ENCODE measurements at places on chromosomes 2 and 18.

DNA sequence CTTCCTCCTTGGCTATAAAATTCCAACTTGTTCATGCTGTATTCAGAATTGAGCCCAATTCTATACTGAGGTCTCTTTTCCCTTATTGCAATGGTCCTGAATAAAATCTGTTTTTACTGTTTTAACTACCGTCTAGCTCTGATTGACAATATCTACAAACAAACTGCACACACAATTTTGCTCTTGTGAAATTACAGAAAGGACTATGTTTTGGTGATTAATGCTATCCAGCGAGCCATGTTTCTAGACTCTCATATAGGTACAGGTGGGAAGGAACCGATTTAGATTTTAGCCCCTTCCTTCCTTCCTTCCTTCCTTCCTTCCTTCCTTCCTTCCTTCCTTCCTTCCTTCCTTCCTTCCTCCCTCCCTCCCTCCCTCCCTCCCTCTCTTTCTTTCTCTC, 254.4 kb downstream of the SLC4A3 start:
- no peak for DNase-seq

DNA sequence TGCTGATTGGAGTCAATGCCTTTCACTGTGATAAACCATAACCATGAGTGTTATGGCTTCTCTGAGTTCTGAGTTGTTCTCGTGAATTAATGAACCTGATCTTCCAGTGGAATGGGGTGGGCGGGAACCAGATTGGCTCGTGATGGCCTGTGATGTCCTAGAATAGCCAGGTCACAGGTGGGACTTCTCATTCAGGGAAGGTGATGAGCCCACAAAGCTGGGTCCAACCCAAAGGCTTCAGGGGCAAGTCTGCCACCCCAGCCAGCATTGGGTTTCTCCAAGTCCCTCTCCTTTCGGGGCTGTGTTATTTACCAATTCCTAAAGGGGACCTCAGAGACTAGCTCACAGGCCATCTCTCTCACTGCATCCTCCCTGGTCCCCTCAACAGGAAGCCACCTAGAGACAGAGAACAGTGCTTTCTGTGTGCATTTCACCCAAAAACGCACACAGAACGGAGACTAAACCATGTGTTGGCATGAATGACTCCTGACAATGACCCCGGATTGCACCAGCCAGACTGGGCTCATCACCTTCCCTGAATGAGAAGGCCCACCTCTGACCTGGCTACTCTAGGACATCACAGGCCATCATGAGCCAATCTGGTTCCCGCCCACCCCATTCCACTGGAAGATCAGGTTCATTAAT, 85.5 kb downstream of the MALT1 start:
- DNase-seq = no peak

- DNase-seq = no peak
These were observed 22.9 kb upstream of the ASB1 start for GRCh38 chr2:238403632-238404405.

- no peak for DNase-seq
These were observed 185.9 kb upstream of the NRP2 start for GRCh38 chr2:205496370-205496769.

DNA sequence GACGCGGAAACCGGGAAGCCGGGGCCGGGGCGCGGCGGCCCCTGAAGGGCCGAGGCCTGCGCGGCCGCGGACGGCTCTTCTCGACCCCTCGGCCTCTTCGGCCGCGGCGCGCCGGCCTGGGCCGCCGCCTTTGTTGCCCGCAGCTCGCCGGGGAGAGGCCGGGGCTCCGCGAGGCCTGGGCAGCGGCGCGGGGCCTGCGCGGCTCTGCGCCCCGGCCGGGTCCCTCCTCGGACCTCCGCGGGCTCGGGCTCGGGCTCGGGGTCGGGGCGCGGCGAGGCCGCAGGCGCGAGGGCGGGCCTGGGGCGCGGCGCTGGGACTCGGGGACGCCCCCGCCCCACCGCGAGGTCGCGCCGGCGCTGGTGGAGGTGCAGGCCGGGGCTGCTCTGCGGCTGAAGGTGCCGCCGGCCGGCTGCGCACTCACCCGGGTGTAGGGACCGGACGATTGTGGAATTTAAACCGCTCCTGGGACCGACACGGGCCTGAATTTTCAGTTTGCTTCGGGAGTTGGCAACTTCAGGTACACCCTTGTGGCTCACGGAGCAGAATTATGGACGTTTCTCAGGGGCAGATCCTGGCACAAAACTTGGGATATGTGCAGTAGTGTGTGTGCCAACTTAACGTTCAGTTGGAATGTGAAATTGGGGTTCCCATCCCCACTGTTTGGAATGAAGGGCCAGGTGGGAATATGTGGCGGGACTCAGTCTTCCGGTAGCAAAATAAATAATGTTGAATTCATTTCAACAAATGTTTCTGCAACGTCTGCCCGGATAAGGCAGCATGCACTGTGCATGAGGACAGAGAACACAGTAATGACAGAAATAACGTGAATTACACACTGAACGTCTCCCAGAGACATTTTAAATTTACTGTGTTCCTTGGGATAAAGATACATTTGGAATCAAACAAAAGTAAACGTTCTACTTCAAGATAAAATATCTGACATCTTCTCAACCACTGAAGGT, 787 bp downstream of the SOCS6 start:
- DNase-seq = peak; percentile 36

- DNase-seq = no peak
These were observed 1417.6 kb upstream of the CDH2 start for GRCh38 chr18:29594493-29594892.

- DNase-seq = no peak
These were observed 218.9 kb downstream of the EPHA4 start for GRCh38 chr2:221353201-221353600.

DNA sequence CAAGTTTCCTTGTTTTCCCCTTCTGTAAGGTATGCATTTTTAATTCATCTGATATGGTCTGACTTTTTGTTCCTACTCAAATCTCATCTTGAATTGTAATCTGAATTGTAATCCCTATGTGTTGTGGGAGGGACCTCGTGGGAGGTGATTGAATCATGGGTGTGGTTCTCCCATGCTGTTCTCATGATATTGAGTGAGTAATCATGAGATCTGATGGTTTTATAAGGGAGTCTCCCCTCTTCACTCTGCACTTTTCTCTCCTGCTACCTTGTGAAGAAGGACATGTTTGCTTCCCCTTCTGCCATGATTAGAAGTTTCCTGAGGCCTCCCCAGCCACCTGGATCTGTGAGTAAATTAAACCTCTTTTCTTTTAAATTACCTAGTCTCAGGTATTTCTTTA, 476.1 kb downstream of the LPIN1 start:
- no peak for DNase-seq

GRCh38 chr2:176582990-176583481, 313.8 kb downstream of the MTX2 start:
- DNase-seq = no peak

- no peak for DNase-seq
These were observed 33.4 kb upstream of the MLPH start for GRCh38 chr2:237453671-237454070.

DNA sequence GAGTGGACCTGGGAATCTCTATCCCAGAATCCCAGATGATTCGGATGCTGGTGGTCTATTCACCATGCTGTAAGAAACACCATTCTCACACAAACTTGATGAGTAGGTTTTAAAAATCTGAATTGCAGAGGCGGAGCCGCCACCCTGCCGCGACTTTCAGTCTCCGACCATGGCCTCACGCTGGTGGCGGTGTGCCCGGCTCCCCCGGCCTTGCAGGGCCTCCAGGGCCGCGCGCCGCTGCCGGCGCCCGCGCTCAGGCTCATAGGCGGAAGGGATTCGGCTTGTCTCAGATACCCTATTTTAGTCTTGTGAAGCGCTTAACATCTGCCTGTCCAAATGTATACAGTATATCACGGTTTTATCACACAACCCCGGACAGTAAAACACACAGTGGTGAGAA, 2.6 kb upstream of the PPM1B start:
- no peak for DNase-seq

- DNase-seq = no peak
These were observed at the start of gene COL5A2 for GRCh38 chr2:189179570-189179950. Gene COL5A2, minus strand, starts transcription at chr2:189179761. Its CDS starts 157 bp downstream, at chr2:189179604.

DNA sequence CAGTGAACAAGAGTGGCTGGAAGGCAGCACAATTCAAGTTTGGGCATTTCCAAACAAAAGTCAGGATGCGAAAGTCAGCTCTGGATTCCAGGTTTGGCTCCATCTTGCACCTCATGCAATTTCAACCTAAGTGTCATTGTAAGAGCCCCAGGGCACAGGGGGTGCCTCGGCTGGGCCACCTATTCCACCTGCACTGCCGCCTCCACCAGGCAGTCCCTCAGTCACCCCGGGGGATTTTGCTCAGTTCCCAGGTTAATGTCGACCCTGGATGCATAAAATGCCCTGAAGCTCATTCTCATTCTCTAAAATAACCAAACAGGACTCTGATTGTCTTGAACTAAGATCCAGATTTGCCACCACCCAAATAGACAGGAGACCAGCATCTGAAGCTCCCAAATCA, 77.6 kb downstream of the EDAR start:
- no peak for DNase-seq

- DNase-seq = no peak
These were observed 129.5 kb upstream of the TRIB2 start for GRCh38 chr2:12587228-12587627.

- no peak for DNase-seq
These were observed 28.5 kb upstream of the MCFD2 start for GRCh38 chr2:46943881-46944798.

DNA sequence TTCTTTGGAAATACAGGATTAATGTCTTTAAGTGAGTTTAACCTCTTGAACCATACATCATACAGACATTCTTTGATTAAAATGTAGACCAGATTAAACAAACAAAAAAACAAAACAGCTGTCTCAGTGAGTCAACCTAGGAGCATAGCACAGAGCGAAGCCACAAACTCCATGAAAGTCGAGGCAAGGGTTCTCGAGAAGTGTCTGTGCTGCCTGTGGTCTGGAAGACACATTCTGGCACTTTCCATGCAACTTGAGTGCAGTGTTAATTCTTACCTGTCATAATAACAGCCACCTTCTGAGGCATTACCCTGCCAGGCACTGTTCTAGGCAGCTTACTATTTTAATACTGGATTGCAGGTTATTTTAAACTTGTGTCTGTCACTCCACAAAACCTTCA, 435.5 kb upstream of the MMADHC start:
- no peak for DNase-seq

GRCh38 chr2:112465382-112465781, 16.6 kb upstream of the TTL start:
- peak; percentile 7 for DNase-seq

DNA sequence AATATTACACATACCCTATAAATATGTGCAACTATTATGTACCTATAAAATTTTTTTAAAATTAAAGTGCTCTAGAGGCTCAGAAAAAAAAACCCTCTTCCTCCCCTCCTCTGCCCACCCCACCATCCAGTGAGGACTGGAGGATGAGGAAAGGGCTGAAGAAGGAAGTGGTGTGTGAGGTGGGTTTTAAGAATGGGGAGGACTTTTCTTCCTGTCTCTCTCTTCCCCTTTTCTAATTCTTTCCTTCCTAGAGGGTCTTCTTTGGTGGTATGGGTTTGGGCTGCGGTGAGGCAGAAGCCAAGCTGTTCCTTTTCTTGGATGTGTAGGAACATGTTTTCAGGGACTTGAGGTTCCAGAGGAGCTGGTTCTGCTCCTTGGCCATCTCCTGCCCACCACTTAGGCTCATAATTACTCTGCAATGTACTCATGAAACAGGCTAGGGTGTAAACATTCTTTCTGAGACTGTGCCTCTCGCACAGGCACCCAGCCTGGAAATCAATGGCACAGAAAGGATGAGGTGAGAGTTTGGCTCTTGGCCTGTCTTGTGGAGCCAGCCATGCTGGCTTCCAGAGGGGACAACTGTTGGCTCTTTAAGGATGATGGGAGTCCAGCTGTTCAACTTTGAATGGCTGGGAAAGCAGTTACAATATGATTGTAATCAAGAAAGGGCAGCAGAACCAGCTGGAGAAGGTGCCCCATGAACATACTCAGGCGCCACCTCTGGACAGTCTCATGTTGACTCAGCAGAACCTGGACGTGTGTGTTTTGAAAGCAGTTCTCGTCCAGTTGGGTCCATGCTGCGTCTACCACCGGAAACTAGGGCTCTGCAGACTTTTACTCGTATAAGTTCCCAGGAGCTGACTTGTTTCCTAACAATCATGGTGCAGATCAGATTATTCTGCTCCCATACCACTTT, 38.3 kb downstream of the IL1RL2 start:
- DNase-seq = no peak

GRCh38 chr2:9139491-9140443, 66.8 kb upstream of the ASAP2 start:
- DNase-seq = peak; percentile 76

GRCh38 chr2:207064128-207064690, 101.5 kb downstream of the KLF7 start:
- DNase-seq = no peak

DNA sequence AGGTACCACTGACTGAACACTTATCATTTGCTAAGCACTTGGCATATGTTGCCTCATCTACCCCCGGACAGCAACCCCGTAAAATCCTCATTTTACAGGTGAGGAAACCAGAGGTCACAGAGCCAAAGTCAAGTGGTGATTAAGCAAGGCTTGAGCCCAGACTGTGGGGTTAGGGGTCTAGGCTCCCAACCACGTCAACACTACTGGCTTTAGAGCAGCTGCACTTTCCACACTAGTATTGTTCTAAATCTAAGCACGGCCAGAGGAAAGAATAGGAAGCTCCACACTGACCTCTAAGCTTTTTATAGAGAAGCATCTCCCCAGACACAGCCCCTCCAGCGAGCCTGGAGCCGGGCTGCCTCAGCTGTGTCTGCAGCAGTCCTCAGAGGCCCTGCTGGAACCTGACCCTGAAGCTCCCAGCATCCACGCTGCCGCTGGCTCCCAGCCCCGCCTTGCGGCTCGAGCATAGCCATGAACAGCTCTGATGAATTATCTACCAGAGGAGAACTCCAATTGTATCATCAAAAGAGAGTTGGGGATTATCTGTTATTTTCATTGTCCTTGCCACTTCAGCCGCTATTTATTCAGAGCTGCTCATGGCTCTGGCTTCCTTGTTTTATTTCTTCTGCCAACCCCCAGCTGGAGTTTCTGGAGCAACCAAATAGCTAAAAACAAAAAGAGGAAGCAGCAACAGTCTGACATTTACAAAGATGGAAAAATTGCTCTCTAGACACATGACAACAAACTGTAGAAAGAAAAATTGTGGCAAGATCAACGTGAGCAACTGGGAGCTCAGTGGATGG, 62.2 kb upstream of the RTN4 start:
- DNase-seq = no peak

- no peak for DNase-seq
These were observed 155.4 kb downstream of the MAP2 start for GRCh38 chr2:209579230-209579749.

DNA sequence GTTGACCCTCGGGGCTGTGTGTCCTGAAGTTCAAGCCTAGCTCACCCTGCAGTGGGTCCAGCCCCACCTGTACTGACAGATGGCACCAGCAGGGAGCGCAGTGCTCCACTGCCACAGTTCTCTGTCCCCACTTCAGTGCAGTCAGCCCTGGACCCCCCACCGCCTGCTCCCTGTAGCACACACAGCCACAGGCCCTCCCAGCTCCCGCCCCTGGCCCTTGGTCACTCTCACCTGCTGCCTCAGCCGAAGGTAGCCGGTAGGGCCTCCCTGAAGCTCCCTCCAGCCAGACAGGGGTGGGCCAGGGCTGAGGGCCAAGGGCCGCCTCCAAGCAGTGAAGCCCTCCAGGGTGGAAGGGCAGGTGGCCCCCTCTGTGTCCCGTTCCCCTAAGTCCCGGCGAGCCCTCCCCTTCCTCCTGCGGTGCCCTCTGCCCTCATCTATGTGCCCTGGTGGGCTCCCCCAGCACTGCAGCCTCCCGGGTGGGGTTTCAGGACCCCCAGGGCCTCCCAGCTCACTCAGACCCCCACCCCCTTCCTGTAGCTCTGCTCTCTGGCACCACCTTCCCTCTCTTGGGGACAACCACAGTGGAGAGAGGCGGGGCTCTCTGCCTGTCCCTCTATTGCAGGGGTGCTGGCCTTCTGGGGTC, 10.8 kb upstream of the ALPP start:
- no peak for DNase-seq
